ENCODE measurements at places on chromosomes 6 and 20.

- no peak for DNase-seq
Measured at GRCh38 chr6:110822249-110822648, 7.0 kb upstream of the CDK19 start.

DNA sequence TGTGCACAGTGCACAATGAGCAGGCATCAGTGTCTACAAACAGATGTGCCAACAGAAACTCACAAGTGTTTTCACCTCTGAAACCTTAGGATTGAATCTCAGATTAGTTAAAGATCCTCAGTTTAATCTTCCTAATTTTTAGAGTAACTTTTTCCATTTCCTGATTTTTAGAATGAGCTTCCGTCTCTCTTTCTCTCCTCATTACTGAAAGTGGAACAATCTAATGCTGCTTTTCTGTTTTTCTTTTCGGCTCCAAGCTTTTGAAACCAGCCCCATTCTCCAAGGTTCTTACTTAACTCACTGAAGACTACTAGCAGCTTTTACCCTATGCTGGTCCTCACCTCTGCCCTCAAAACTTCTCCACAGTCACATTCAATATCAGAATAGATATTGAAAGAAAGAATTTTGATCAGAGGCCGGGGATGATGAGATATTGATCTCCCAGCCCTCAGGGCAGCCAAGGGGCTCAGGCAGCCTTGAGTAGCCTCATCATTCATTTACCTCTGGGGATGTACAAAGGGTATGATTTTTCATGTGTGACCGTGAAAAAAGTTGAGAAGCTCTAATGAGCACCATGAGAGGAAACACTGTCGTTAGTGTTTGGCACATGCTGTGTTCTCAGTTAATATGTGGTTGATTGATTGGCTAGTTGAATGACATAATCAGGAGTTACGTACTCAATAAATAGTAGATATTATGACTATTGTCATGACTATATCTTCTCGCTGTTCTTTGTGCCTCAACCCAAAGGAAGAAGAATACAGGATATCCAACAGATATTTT lies 11.9 kb upstream of the STK38 start:
- no peak for DNase-seq

DNA sequence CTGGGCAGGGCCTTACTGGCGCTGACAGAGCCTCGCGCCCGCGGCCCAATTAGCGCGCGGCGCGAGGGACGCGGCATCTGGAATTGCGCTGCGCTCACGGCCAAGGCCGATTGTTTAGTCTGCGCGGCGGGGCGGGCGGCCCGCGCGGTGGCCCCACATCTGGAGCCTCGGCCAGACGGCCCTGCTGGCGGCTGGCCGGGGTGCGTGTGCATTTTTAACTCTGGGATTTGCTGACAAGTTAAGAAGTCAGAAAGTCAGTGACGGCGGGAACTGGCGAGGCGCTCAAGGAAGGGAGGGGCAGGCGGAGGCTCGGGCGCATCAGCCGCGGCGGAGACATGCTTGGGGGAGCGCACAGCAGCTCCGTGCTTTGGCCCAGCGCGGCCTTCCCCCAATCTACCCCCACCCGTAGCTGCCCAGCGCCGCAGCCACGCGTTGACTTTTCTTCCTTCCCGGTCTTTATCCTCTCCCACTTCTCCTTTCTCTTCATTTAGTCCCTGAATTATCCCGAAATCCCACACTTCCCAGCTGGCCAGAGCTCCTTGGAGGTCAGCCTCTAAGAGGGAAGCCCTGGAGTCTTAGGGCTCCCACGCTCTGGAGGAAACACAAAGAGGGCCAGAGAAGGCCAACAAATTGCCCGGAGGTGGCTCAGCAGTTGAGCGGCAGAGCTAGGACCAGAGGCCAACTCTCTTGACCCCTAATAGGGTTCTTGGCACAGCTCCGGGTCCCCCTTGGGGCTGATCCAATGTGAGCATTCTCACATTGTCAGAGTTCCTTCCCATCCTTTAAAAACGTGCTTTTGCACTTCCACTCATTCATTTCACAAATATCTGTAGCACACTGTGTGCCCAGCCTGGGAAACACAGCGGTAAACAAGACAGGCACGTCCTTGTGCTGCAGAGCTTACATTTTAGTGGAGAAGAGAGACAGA lies 40.8 kb upstream of the FOXP4 start:
- DNase-seq: peak; percentile 17

- DNase-seq: no peak
Measured at GRCh38 chr6:155054491-155055250, 59.6 kb downstream of the TIAM2 start.

- no peak for DNase-seq
Measured at GRCh38 chr20:19211252-19211651, 1.2 kb upstream of the SLC24A3 start.

- DNase-seq: no peak
Measured at GRCh38 chr6:12058172-12058961, 46.3 kb downstream of the HIVEP1 start.

DNA sequence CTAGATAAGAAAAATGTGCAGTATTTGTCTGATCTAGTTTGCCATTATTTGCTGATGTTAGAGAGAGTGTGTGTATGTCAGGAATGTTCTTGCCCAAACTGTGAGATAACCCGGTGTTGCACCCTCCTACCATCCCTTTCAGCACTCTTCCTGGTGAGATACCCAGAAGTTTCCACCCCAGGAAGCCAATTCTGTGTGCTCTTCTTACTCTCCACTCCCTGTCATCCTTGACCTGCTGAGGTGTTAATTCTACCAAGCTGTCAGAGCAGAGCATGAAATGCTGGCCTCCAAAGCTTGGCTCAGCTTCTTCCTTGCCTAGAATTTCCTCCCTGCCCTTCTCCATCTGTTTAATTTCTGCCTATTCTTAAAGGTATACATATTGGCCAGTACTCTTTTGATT lies 237.3 kb upstream of the CNR1 start:
- DNase-seq: no peak

DNA sequence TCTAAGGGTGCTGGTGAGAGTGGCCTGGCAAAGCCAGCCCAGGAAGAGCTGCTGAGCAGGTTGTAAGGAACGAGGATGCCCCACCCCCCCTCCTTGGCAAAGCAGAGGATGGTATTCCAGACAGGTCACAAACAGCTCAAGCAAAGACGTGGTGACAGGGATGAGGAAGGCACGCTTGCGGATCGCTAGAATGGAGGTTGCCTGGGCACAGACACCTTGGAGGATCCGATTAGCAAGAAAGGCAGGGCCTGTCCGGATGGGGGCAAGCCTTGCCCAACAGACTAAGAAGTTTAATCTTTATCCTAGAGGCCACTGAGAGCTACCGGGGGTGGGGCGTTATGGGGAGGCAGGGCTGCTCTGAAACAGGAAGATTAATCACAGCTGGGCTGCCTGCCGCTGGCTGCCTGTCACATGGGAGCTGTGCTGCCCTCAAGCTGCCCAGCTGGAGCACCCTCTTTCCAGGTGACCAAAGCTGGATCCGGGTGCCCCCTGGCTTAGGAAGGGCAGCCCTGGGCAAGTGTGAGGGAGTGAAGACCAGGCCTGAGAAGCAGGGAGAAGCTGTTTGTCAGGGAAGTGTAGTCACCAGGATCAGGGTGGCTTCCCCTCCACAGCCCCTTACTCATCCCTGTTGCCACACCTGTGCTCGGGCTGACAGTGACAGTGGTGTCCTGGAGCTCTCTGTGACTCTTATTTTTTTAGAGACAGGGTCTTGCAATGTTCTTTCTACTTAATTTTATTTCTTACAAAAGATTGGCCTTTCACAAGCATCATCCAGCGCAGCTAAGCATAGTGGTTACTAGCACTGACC lies 9.1 kb upstream of the MAPK13 start:
- peak; percentile 72 for DNase-seq

DNA sequence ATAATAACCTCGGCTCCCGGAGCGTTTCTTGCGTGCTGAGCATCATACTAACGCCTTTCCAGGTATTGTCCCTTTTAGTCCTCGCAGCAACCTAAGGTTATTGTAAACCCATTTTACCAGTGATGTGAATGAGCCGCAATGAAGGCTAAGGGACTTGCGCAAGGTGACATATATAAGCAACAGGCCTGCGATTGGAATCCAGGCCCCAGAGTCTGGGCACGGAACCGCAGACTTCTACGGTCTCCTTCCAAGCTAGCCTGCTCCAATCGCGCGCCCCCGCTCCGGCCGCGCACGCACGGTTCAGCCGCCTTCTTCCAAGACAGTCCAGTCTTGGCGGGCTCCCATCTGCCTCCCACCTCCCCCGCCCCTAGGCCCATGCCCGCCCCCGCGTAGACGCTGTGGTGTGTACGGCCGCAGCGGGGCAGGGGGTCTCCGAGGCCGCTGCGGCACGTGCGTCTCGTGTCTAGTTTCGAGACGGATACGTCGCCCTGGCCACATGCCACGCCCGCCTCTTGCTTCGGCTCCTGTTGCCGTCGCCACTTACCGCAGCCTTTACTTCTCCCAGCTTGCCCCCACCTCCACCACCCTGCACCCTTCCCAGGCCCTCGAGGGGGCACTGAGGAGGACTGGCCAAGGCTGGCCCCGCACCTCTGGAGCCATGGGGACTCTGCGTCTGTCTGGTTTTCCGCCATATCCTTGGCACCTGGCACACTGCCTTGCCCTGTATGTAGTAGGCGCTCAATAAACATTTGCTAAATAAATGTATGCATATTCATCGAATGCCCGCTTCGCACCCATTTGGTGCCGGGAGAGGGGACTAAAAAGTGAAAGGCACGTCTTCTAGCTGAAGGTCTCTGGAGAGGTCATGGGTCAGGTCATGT lies 855 bp upstream of the GFOD1 start:
- no peak for DNase-seq

GRCh38 chr6:89298680-89299465 lies 16.2 kb downstream of the GABRR2 start:
- peak; percentile 55 for DNase-seq

GRCh38 chr6:170185175-170185978 lies 105.5 kb downstream of the DLL1 start:
- no peak for DNase-seq

DNA sequence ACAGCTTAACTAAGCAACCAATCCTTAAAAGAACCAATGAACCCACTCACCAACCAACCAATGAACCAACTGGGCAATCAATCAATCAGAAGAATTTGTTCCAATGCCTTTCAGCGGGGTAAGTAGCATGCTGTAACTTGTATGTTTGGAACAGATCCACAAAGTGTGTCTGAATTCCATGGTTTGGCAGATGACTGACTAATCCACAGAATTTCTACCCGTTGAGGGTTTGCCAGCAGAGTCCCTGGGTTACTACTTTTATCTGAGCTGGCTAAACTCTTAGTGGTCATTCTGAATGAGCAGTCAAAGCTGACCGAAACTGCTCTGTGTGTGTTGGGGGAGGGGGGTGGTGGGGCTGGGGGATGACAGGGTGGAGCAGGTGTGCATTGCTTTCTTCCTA lies 125.0 kb upstream of the JAG1 start:
- DNase-seq: no peak

- no peak for DNase-seq
Measured at GRCh38 chr20:57108742-57109570, 157.5 kb downstream of the BMP7 start.

GRCh38 chr6:56279331-56280080 lies 32.1 kb upstream of the COL21A1 start:
- no peak for DNase-seq

- no peak for DNase-seq
Measured at GRCh38 chr6:30152910-30153610, 8.0 kb downstream of the TRIM10 start.

DNA sequence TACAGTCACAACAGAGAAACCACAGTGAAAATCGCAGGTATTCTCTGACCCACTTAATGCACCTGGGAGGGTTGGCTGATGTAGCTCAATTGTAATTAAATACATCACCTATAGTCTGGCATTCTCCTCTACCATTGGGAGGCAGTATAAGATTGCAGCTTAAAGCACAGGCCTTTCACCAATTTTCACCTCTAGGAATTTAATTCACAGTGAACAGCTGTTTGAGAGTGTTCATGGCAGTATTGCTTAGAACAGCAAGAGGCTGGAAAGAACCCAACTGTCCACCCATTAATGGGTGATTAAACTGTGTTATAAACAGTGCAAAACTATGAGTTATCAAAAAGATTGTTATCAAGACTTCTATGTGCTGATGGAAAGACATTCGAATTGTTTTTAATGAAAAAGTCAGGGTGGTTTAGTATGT lies 2.0 kb downstream of the EDEM2 start:
- peak; percentile 65 for DNase-seq

- no peak for DNase-seq
Measured at GRCh38 chr6:21306546-21306945, 287.0 kb upstream of the SOX4 start.

DNA sequence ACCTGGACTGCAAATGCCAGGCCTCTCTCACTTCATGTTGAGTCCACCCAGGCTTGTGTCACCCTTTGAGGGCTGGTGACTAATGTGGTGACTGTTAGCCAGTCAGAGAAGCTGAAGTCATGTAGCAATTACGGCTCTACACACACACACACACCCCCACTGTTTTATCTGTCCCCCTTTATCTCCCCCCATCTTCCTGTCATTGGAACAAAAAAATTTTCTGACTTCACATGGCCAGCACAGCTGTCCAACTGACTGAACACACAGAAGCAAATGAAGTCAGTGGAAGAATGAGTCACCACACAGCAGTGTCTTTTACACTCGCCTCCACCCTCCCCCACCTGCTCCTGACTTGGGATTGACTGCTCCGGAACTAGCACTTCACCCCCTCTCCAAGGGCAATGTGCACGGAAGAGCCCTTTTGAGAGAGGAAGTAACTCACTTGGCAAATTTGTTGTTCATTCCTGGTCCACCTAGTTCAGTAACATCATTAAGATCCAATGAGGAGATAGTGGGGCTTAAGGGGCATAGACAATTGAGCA lies 198.0 kb downstream of the RNF144B start:
- DNase-seq: no peak

GRCh38 chr20:20102163-20102562 lies 49.8 kb downstream of the CFAP61 start:
- DNase-seq: no peak

DNA sequence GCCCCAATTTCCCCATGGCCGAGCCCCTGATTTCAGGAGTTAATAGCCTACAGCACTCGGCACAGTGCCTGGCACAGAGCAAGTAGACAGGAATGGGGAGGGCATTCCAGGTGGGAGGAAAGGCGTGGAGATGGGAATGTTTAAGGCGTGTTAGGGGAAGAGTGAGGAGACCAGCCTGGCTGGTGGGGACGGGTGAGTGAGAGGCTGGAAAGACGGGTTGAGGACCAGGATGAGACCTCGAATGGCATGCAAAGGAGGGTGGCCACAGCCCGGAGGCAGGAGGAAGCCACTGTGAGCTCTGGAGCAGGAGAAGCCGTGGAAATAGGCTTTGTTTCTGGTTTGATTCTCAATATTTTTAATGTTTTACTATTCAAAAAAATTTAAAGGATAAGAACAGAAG lies 49.5 kb downstream of the CEBPB start:
- DNase-seq: no peak

GRCh38 chr6:151661928-151662327 lies 145.6 kb upstream of the ESR1 start:
- no peak for DNase-seq

All from T-helper 2 cell (primary cell).